Cardiac muscle cell (in vitro differentiated cells and primary cell): ENCODE measurements at places on chromosomes 7 and 10.

GRCh38 chr10:72254813-72255568 is 18.7 kb upstream of the DDIT4 start:
- peaks cover 43% of the 10 kb centered on the region for H3K4me1 ChIP-seq
- H3K27ac ChIP-seq = peak overlapping the region; percentile 88
- no peaks in the 10 kb centered on the region for H3K36me3 ChIP-seq
- no peaks in the 10 kb centered on the region for H3K27me3 ChIP-seq

DNA sequence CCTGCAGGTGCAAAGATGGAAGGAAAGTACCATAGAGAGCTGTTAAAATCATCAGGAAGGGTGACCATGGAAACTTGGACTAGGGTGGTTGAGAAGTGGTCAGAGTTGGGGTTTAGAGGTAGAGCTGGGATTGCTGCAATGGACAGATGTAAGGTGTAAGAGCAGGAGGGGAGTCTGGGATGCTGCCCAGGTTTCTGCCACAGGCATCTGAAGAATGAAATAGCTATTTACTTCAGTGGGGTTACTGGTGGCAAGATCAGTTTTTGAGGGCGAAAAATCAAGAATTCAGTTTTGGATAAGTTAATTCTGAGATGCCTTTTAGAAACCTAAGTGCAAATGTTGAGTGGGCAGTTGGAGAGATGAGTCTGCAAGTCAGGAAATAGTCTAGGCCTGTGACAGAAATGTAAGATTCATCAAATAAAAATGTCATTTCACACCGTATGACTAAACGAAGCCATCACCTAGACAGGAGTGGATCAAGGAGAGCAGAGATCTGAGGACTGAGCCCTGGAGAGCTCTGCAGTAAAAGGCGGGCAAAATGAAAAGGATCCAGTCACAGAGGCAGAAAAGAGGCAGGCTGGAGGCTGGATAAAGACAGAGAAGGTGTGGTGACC is 22.7 kb upstream of the TOMM7 start:
- DNase-seq = no peak
- H3K27me3 ChIP-seq = no peaks in the 10 kb centered on the region
- no peaks in the 10 kb centered on the region for H3K4me1 ChIP-seq
- no peaks in the 10 kb centered on the region for H3K36me3 ChIP-seq
- no peak overlapping the region for H3K4me3 ChIP-seq
- no peak overlapping the region for H3K27ac ChIP-seq

GRCh38 chr10:103736763-103737162 is 118.6 kb downstream of the SH3PXD2A start:
- H3K27ac ChIP-seq = no peak overlapping the region
- no peaks in the 10 kb centered on the region for H3K27me3 ChIP-seq
- no peak overlapping the region for H3K4me3 ChIP-seq
- DNase-seq = no peak
- H3K4me1 ChIP-seq = peaks cover 43% of the 10 kb centered on the region

DNA sequence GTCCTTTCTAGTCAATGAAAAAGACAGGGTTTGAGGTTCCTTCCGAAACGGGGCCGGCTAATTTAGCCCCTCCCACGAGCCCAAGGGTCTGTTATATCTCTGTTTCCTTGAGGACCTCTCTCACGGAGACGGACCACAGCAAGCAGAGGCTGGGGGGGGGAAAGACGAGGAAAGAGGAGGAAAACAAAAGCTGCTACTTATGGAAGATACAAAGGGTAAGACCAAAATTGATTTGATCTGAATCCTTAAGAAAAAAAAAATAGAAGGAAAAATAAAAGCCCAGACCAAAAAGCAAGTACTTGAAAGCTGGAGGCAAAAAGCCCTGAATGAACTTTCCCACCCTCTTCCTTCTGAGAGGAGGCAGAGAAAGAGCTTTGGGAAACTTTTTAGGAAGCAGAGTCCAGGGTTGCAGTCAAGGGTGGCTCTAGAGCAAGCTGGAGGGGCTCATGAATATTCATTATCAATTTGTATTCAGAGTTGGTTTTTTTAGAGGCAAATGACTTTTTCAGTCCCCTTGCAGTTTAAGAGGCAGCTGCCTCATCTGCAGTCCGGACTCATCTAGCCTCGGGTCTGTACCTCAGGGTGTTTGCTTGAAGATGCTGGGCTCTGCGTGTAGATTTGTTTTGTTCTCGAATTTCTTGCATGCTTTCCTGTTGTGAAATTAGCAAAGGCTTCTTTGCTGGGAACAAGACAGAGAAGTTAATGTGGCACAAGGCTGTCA is at the start of gene ENTPD1:
TSS of gene ENTPD1 (plus strand) at position 123 of the 721 bp plus-strand sequence. CDS start at position 200, 77 bp downstream.
- H3K4me1 ChIP-seq = peaks cover 9% of the 10 kb centered on the region
- peak; percentile 9 for DNase-seq
- peak within 1 kb of the TSS; percentile 13 for H3K4me3 ChIP-seq
- H3K27me3 ChIP-seq = peaks cover 4% of the 10 kb centered on the region
- H3K27ac ChIP-seq = no peak within 1 kb of the TSS
- H3K36me3 ChIP-seq = no peaks in the 10 kb centered on the region

GRCh38 chr10:51400392-51401096 is 298.9 kb downstream of the CSTF2T start:
- no peak overlapping the region for H3K27ac ChIP-seq
- H3K4me3 ChIP-seq = no peak overlapping the region
- H3K4me1 ChIP-seq = no peaks in the 10 kb centered on the region
- no peaks in the 10 kb centered on the region for H3K36me3 ChIP-seq
- no peaks in the 10 kb centered on the region for H3K27me3 ChIP-seq

DNA sequence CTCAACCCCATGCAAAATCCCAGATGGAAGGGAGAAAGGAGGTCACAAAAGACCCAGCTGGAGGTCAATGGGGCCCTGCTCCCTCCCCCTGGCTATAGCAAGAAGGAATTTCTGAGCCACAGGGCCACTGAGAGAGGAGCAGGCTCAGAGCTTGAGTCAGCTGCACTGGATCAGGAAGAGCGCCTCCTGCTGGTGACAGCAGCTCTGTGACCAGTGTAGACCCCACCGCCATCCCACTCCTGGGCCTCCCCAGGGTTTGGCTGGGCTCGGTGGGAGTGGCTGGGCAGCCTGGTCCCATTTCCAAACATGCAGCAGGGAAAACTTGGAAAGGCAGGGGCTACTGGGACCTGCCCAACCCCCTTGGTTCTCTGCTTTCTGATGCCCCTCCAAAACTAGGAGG is 31.5 kb upstream of the PRLHR start:
- DNase-seq = no peak
- no peak overlapping the region for H3K4me3 ChIP-seq
- no peaks in the 10 kb centered on the region for H3K4me1 ChIP-seq

DNA sequence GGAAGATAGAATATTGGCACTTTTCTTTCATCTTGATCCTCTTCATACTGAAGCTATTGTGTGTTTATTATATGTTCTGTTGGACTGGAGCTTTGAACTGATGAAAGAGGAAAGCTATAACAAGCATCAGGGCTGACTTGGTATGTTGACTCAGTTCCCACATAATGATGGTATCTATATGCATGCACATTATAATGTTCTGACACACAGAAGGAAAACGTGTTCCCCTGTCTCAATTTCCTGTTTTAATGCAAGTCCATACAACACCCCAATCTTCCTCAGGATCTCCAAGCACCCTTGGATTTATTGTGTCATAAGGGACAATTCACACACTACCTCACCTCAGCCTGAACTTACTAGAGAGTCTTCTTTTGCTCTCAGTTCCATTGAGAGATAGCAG is 8.3 kb upstream of the WASL start:
- H3K36me3 ChIP-seq = no peaks in the 10 kb centered on the region
- H3K27ac ChIP-seq = no peak overlapping the region
- peaks cover 14% of the 10 kb centered on the region for H3K4me1 ChIP-seq
- no peaks in the 10 kb centered on the region for H3K27me3 ChIP-seq
- no peak overlapping the region for H3K4me3 ChIP-seq

DNA sequence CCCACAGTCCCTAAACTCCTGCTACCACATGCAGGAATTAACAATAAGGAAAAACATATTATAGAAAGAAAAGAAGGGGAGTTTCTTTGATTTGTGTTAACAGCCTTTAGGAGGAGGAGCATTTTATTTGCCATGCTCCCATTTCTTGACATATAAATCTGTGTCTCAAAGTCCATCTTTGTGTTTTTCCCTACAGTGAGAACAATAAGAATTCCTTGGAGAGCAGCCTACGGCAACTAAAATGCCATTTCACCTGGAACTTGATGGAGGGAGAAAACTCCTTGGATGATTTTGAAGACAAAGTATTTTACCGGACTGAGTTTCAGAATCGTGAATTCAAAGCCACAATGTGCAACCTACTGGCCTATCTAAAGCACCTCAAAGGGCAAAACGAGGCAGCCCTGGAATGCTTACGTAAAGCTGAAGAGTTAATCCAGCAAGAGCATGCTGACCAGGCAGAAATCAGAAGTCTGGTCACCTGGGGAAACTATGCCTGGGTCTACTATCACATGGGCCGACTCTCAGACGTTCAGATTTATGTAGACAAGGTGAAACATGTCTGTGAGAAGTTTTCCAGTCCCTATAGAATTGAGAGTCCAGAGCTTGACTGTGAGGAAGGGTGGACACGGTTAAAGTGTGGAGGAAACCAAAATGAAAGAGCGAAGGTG is 4.1 kb downstream of the IFIT2 start:
- H3K27me3 ChIP-seq = no peaks in the 10 kb centered on the region
- no peaks in the 10 kb centered on the region for H3K36me3 ChIP-seq
- H3K27ac ChIP-seq = no peak overlapping the region
- no peak for DNase-seq
- H3K4me3 ChIP-seq = no peak overlapping the region

DNA sequence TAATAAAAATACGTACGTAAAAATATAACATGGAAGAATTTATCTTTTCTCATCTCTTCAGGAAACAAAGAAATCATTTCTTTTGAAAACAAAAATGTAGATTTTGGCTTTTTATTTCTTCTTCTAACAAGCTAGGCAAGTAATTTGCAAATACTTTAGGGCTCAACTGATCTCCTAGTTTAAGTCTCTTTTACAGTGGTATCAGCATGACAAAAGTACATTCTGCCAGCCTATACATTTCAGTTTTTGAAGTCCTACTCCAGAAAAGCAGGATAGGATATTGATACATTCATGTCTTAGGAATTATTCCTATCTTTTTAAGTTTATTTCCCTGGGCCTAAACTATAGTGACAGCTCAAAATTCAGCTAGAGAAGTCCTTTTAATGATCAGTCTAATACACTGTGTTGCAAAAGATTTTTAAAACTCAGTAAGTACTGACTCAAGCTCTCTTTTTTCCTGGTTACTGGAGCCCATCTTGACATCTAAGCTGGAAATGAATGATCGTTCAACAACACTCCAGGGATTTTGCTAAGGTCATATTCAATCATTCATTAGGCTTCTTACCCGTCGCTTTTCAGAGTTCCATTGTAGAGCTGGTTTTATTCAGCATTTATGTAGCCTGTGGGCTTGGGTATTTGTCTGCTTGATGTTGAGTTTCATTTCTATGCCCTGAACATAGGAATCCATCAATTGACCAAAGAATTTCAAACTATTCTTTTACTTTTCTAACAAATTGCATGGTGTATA is 12.2 kb upstream of the FAM53B start:
- H3K4me3 ChIP-seq = no peak overlapping the region
- no peak for DNase-seq
- peaks cover 25% of the 10 kb centered on the region for H3K36me3 ChIP-seq
- no peaks in the 10 kb centered on the region for H3K4me1 ChIP-seq

- H3K4me3 ChIP-seq = no peak overlapping the region
- no peak overlapping the region for H3K27ac ChIP-seq
- H3K27me3 ChIP-seq = no peaks in the 10 kb centered on the region
These were observed 49.6 kb downstream of the CYCS start for GRCh38 chr7:25075459-25075858.

DNA sequence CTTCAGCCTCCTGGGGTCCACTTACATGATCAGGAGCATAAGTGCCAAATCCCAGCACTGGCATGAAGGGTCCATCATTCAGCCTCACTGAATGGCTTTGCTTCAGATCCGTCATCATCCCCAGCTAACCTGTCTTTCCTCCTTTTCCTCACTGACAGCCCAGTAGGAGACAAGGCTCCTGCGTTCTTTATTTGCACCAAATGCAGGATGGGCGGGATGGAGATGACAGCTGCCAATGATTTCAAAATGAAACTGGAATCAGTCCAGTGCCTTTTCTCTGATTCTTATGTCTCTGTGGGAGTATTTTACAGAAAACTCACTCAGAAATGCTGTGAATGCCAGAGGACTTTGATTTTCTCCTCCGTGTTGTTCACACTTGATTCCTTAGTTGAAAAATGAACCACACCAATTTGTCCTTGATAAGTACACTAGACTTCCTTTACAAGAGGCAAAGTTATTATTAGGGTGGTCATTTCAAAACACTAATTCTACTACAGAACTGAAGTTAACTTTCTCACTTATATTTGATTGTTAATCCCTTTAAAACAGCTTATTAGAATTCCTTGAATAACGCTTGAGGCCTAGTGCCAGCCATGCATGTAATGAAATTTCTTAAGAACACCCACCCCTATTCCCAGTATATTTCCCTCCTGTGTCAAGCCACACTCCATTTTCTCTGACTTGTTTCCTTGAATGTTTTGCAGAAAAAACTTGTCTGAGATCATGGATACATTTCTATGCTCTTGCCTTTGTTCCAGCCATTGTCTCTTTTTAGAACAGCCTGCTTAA is at the start of gene AKR1C8:
TSS of gene AKR1C8 (minus strand) at position 164 of the 789 bp plus-strand sequence. CDS start at position 118, 46 bp downstream.
- H3K4me1 ChIP-seq = no peaks in the 10 kb centered on the region
- H3K36me3 ChIP-seq = no peaks in the 10 kb centered on the region
- H3K4me3 ChIP-seq = no peak within 1 kb of the TSS
- no peaks in the 10 kb centered on the region for H3K27me3 ChIP-seq
- no peak within 1 kb of the TSS for H3K27ac ChIP-seq
- DNase-seq = peak; percentile 0

GRCh38 chr7:118214051-118214832 is 10.3 kb upstream of the ANKRD7 start:
- no peaks in the 10 kb centered on the region for H3K27me3 ChIP-seq
- no peaks in the 10 kb centered on the region for H3K4me1 ChIP-seq
- H3K27ac ChIP-seq = no peak overlapping the region
- DNase-seq = no peak
- no peak overlapping the region for H3K4me3 ChIP-seq
- no peaks in the 10 kb centered on the region for H3K36me3 ChIP-seq

DNA sequence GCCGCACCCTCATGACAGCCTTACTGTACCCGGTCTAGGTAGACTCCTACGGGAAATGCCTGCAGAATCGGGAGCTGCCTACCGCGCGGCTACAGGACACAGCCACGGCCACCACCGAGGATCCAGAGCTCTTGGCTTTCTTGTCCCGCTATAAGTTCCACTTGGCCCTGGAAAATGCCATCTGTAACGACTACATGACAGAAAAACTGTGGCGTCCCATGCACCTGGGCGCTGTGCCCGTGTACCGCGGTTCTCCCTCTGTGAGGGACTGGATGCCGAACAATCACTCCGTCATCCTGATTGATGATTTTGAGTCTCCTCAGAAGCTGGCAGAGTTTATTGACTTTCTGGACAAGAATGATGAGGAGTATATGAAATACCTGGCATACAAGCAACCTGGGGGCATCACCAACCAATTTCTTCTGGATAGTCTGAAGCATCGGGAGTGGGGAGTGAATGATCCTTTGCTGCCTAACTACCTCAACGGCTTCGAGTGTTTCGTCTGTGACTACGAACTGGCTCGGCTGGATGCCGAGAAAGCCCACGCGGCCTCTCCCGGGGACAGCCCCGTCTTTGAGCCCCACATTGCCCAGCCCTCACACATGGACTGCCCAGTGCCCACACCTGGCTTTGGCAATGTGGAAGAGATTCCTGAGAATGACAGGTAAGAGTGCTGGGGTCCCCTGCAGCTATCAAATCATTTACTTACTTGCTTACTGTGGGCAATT is 8.5 kb upstream of the CHCHD1 start:
- no peaks in the 10 kb centered on the region for H3K27me3 ChIP-seq
- peaks cover 28% of the 10 kb centered on the region for H3K36me3 ChIP-seq
- H3K4me3 ChIP-seq = peak overlapping the region; percentile 77
- H3K27ac ChIP-seq = peak overlapping the region; percentile 90
- DNase-seq = peak; percentile 9
- peaks cover 9% of the 10 kb centered on the region for H3K4me1 ChIP-seq

GRCh38 chr10:16820421-16820820 is 3.2 kb upstream of the RSU1 start:
- DNase-seq = no peak
- no peaks in the 10 kb centered on the region for H3K36me3 ChIP-seq
- H3K27me3 ChIP-seq = peaks cover 3% of the 10 kb centered on the region
- H3K4me3 ChIP-seq = no peak overlapping the region
